ENCODE measurements at places on chromosomes 4 and X. TPM values are rescaled to one million over a fixed set of nuclear protein-coding genes. Genes with fewer than 3 reads are reported as not detected.

- no peak for DNase-seq
These were observed 30.3 kb upstream of the UTP14A start for GRCh38 chrX:129875669-129876068.

DNA sequence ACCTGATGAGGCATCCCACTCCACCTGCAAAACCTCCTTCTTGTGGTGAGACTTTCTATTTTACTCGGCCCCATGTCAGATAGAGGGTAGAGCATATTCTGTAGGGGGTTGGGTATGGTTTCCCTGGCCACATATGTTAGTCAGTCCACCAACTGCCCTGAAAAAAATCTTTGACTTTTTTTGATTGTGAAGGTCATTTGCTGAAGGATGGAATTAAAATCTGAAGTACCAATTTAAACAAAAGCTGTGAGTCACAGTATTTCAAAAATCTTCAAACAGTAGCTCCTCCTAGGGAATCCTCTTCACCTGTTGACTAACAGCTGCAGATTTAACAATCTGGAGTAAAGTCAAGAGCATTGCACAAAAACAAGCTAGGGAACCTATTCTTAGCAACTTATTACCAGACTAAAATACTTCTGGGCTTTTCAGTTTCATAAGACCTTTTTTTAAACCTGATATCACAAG, 8.0 kb upstream of the CCDC110 start:
- DNase-seq = no peak

GRCh38 chr4:110793381-110793801, 170.5 kb upstream of the PITX2 start:
- DNase-seq = no peak

GRCh38 chr4:101599620-101600019, 190.9 kb upstream of the BANK1 start:
- no peak for DNase-seq

Gene CCDC120
- polyA plus RNA-seq = 15.8 TPM

DNA sequence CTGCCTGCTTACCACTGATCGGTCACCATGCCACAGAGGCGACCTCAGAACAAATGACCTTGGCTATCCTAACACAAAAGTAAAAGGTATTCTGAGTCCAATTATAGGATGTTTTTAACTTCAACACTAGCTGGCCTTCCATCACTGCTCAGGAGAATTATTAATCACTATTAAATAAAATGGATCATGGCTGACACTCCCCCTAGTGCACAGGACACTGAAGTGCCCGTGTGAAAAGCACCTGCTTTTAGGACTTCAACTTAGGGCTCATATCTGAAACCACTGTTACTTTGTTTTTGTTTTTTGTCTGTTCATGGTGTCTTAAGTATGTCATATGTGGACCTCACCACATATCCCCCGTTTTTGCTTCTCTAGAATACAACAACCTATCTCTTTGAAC, 33.9 kb downstream of the STX18 start:
- DNase-seq = no peak

- DNase-seq = no peak
These were observed 324.9 kb downstream of the PPP3CA start for GRCh38 chr4:101022151-101023024.

DNA sequence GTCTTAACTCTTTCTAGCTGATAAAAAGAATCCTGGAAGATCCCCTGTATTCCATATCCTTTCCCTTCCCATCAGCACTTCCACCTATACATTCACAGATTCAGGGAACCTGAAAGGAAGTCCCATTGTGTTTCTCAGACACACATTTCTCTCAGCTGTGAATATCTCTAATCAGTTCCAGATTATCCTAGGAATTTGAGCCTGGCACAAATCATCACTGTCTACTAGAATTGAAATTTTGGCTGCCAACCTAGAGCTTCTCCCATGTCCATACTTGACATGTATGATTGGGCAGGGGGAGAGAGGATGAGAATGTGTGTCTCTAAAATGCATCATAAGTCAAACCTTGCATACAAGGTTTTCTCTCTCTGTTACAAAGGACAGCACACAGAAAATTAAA, 53.1 kb downstream of the NDST3 start:
- no peak for DNase-seq

Measured in left lung (tissue), 14 donors.